ENCODE measurements at places on chromosomes 12 and 14.

DNA sequence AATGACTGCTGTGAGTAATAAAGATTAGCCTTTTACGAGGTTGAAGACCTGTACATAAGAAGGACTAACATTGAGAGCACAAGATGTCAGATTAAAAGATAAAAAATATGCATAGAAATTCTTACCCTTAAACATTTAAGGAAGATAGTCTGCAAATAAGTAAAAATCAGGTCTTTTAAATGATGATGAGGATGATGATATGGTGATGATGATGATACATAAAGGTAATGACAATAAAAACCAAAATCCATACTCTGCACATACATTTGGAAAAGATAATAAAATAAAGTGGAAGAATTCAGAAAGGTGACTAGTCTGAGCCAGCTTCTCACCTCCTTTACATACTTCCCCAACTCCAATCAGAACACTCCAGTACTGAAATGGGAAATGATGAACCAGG is 124.5 kb downstream of the PTCSC3 start:
- DNase-seq, result no peak

- DNase-seq, result no peak
These were observed 1.3 kb downstream of the RASSF3 start for GRCh38 chr12:64611341-64612284.

GRCh38 chr14:68295316-68295816 is 475.8 kb downstream of the RAD51B start:
- DNase-seq, result no peak

GRCh38 chr12:55652352-55652751 is 15.7 kb downstream of the OR10P1 start:
- DNase-seq, result no peak

DNA sequence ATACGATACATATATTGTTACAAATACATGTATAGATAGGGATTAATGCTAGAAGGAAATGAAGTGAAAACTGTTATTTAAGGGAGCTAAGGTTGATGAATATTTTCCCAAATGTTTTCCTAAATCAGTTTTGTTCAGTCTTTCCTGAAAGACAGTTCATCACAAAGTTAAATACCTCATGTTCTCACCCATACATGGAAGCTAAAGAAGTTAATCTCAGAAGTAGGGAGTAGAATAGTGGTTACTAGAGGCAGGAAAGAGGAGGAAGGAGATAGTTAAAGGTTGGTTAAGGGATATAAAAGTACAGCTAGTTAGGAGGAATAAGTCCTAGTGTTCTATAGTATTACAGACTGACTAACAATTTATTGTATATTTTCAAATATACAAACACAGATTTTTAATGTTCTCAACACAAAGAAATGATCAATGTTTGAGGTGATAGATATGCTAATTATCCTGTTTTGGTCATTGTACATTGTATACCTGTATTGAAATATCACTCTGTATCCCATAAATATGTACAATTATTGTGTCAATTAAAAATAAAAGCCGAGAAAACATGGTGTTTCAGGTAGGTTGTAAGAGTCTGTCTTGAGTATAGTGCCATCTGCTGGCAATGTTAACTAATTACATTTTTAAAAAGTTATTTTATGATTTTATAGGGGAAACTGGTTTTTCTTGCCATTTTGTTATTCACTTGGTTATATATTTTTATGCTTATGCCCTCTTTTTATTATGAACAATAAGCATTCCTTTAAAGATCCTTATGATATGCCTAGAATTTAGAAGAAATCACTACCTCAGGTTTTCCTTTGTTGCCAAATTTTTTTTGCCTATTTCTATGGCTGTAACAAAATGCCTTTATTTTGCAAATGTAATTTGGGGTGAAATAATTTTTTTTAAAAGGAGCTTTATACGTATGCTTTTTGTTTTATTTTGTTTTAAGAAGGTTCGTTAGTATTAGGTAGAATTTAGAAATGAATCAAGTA is 26.9 kb downstream of the ZDHHC17 start:
- DNase-seq, result no peak

DNA sequence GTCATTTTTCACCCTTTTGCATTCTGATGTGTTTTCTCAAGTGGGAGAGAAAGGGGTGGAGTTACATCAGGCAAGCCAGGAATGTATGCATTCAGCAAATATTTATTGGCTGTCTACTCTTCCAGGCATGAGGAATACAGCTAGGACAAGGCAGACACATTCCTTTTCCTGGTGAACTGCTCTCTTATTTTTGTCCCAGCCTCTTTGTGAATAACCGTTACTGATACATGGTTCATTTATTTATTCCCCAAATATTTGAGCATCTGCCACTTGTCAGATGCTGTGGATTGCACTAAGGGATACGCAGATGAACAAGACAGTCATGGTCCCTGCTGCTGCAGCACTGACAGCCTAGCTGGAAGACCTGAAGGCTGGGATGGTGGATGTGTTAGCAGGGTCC is 6.1 kb downstream of the PELI2 start:
- DNase-seq, result no peak

DNA sequence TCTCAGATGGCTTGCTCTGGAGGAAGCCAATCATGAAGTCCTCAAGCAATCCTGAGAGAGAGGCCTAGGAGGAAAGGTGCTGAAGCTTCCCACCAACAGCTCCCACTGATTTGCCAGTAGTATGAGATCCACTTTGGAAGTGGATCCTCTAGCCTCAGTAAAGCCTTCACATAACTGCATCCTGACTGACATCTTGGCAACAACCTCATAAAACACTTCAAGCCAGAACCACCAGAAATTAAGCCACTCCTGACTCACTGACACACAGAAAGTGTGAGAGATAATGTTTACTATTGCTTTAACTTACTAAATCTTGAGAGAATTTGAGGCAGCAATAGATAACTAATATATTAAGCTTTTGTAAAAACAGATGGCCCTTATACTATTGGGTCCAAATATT is 11.7 kb upstream of the TMX1 start:
- no peak for DNase-seq

DNA sequence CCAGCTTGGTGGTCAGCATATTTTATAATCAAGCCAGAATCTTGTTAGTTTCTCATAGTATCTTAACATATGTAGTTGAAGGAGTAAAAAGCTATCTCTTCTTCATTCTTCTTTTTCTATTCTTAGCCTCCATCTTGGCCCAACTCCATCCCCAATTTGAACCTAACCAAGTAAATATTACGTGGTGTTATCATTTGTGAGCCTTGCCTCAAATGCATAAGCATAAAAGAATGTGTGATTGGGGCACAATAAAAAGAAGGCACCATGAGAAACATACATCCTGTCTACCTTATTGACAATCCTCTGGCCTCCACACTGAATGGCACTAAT is 181.4 kb upstream of the BMP4 start:
- DNase-seq, result no peak

Measured in mesenteric fat pad (tissue), 1 donor.